ENCODE measurements at places on chromosomes 11 and 22.

DNA sequence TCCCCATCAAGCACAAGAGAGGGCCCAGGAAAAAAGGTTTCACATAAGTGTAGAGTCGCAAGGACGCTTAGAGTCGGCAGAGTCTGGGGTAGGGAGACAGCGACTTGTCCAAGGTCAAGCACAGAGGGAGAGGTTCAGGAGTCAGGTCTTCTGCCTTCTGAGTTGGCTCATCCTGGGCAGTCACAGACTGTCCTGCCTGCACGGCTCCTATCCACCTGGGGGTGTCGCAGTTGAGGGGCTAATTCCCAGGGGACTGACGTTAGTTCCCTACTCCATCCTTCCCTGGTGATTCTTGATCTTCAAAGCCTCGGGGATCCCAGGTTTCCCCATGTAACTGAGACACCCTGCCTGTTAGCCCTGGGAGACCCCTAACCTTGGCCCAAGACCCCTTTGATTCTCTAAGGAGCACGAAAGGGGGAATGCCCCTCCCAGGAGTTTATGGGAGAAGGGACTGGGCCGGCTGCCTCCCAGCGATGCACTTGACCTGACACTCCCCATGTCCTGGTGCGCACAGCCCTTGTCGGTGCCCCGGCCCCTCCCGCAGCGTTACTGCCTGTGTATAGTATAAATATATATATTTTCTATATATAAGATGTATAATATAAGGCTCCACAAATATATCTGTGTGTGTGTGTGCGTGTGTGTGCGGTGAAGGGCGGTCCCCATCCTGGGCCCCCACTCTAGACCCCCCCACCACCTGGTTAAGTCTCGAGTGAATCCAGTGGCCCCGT is 14.7 kb upstream of the TAB1 start:
- no peak for DNase-seq

DNA sequence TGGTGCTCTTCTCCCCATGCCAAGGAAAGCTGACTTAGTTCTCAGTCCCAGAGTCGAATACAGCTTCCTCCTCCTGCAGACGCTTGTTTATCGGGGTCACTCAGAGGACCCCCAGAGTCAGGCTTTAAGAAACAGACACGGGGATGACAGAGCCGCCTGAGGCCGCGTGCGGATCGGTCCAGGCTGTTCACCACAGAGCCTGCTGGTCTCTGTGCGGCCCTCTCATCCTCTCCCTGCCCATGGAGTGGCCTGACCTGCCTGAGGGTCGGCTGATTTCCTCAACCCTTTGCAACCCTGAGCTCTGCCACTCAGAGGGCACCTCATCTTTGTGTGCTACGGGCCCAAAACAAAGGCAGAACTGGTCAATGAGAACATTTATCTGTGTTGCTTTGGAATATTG is 2.1 kb downstream of the GAL start:
- DNase-seq: no peak

DNA sequence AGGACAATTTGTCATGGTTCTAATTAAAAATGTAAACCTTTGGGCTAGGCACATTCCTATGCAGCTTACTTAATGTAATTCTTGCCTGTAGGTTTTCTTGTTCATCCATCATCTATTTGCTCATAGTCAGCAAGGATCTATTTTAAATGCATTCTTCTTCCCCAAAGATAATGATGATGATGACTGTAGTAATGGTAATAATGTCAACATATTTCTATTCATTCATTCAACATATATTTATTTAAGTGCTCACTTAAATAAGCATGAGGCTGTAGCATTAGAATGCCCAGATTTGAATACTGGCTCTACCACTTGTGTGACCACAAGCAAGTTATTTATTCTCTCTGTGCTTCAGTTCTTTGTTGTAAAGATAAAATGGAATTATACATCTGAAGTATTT is 169.6 kb upstream of the SYN3 start:
- no peak for DNase-seq

DNA sequence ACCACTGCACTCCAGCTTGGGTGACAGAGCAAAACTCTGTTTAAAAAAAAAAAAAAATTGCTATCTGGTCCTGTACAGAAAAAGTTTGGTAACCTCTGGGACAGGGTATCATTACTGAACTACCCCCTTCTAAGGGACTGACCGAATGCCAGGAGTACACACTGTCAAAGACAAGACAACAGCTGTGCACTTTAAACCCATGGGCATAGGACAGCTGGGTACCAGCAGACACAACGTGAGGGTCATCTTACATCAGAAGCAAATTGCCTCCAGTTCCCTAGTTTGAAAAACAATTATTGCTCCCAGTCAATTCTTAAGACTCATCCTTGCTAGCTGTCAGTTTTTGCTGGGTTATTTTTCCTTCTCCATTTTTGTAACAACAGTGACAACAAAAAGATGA is 17.8 kb downstream of the CD59 start:
- no peak for DNase-seq

GRCh38 chr11:75292943-75293342 is 52.4 kb downstream of the TPBGL start:
- no peak for DNase-seq

GRCh38 chr11:88535916-88536547 is 198.5 kb upstream of the CTSC start:
- DNase-seq: no peak

DNA sequence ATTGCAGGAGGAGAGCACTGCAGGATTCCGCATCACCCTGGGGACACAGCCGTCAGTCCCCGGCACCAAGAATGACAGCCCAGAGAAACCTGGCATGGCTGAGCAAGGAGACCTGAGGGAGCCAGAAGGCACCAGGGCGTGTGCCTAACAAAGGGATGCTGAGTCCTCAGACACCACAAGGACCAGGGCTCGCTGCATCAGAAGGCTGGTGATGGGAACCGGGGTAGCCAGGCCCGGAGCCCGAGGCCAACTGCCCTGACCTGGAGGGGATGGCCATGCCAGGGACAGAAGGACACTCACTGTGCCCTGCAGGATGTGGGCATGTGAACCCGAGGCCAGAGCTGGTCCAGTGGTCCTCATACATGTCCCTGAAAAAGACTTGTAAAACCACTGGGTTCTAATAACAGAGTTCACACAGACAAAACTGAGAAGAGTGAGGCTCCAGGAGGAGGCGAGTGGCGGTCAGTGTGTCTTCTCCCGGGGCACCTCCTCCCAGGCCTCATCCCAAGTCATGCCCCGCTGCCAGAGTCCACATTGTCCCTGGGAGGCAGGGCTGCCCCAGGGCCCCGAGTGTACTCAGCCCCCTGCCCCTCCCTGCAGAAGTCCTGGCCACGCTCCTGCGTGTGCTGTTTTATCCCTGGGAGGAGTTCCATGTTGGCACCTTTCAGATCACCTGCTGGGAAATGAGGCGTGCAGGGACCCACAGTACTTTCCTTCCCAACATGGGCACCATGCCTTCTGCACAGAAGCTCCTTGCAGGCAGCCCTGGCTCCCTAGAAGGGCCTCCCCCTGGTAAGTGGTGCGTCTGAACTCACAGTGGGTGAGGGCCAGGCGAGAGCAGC is 42.5 kb downstream of the TBX1 start:
- no peak for DNase-seq

- no peak for DNase-seq
These were observed 1786.5 kb upstream of the RAG2 start for GRCh38 chr11:38384568-38384967.

DNA sequence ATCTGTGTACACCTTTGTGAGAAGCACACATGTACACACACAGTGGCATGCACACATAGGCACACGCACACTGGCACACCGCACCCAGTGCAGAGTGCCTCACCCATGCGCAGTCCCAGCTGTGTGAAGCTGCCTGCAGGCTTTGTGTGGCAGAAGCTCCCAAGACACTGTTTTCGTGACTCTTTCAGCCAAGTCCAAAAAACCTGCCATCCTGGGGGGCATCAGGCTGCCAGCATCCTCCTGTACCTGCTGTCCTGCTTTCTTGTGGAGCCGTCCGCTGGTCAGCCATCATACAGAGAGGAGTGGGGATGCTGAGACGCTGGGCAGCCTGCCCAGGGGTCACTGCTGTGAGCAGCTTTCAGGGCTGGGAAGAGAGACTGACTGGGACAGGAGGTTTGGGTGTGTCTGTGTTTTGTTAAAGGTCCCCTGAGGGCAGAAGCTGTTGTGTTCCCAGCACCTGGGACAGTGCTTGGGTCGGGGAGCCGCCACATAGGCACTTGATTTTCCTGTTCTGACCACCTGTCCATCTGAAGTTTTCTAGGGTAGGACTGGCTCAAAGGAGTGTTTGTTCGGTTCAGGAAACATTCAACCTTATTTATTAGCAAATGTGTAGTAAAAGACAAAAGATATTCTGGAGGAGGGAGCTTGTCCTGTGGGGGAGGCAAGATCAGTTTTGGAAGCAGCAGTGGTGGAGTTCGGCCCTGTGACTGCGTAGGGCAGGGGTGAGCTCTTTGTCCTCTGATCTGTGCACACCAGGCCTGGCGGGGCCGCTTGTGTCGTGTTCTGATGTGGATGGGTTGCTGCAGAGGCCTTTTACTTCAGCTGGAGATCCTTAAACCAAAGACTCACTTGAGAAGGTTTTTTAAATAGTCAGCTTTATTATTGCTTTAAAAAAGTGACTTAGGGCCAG is 29.7 kb downstream of the AP2A2 start:
- DNase-seq: no peak

DNA sequence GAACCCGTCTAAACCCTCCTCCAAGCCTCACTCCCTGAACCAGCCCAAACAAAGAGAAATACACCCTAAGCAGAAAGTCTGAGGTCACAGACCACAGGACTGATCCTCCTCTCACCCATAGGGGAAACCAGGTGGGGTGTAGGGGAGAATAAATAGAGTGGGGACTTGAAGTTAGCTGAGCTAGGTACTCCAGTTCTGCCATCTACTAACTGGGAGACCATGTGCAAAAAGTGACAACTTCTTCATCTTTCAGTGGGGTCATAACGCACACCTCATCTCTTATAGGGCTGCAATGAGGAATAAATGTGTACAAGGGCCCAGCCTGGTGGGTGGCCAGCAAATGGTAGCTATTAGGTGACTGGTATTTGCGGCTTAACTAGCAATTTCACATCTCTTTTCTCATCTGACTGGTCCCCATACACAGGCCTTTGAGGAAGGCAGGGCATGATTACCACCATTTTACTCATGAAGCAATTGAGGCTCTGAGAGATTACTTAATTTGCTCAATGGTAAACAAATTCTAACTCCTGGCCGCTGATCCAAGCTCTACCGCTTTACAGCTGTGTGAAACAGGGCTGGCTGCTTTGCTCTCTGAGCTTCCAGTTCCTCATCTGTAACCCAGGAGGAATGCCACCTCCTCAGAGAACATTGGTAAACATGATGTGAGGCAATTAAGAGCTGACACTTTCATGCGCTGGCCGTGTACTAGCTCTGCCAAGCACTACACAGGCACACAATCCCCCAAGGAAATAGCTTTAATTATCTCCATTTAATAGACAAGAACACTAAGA is 16.6 kb downstream of the TBC1D10A start:
- DNase-seq: no peak

DNA sequence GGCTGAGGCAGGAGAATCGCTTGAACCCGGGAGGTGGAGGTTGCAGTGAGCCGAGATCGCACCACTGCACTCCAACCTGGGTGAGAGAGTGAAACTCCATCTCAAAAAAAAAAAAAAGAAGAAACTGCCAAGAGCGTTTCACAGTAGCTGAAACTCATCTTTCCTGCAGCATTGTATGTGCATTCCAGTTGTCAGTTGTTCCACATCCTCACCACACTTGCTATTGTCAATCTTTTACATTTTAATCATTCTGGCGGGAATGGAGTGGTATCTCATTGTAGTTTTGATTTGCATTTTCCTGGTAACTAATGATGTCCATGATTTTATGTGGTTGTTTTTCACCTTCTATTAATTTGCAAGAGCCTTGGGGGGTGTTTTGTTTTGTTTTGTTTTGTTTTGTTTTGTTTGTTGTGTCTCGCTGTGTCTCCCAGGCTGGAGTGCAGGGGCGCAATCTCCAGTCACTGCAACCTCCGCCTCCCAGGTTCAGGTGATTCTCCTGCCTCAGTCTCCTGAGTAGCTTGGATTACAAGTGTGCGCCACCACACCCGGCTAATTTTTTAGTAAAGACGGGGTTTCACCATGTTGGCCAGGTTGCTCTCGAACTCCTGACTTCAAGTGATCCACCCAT is 8.1 kb upstream of the GNB1L start:
- DNase-seq: no peak

DNA sequence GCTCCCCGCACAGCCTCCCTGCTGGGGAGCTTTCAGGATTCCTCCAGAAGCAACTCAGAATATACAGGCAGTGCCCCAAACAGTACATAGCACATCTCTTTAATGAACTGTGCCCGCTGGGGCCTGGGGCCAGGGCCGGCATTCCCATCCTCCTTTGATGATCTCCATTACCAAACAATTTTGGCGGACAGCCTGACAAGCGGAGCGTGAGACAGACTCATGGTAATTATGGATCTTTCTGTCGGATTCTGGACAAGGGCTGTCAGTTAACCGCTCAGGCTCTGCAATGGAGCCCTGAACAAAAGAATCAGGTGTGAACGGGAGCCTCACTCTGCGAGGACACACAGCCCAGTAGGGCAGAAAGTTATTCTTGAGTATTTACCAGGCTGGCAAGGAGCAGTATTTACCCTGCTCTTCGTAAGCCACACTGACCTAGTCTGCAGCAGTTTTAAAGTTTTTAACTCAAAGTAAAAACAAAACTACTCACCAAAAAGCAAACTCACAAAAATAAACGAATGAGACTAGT is 174.0 kb downstream of the TBC1D22A start:
- no peak for DNase-seq

DNA sequence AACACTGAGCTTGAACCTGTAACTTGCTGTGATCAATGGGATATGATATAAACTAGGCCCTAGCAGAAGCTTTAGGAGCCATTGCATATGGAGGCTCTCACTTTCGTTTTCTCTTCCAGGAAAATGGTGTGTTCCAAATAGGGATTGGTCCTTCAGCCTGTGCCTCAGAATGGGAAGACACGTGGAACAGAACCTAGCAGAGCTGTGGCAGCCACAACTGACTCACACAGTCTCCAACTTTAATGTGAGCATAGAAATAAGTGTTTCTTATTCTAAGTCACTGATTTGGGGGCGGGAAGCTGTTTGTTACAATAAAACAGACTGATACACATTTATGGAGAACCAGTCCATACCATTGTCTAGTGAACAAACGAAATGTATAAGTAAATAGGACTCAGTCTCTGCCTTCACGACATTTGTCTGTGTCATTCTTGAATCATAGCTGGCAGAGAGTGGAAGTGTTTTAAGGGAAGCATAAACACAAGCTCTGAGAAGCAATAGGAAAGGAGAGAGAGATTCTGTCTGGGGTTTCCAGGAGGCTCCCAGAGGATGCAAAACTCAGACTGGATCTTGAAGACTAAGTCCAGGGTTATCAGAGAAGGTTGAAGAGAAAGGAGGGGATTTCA is 97.3 kb downstream of the GALNT18 start:
- DNase-seq: no peak

DNA sequence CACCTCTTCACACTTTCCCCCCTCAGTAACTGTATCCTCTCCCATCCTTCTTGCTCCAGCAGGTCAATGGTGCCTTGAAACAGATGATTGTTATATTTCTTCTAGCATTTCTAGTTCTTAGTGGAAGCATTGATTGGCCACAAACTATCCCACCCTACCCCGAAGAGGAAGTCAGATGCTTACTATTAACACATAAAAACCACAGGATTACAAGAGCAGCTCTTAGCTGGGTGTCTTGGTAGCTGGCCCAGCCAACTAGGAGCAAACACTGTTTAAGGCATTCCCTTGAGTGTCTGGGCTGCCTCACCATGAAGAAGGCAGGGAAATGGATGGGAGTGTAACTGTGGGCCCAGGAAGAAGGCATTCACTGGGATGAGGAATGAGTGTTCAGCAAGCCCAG is 176.6 kb downstream of the GRIK4 start:
- DNase-seq: no peak

GRCh38 chr22:16845465-16845864 is 20.3 kb upstream of the XKR3 start:
- no peak for DNase-seq

GRCh38 chr11:45154276-45154675 is 7.8 kb downstream of the PRDM11 start:
- no peak for DNase-seq

Data from stimulated activated CD8-positive, alpha-beta memory T cell treated with anti-CD3 and anti-CD28 coated beads, Interleukin-7, amount 100 ng/mL, for 4 hours (primary cell).